AG04449 (cell line): ENCODE measurements at places on chromosomes 2 and 18.
A peak's percentile ranks its signal among the peaks of the same experiment; 100 is the strongest.

- DNase-seq, result no peak
Observed at GRCh38 chr2:33573657-33574056, 25.4 kb downstream of the FAM98A start.

- no peak for DNase-seq
Observed at GRCh38 chr2:119402645-119403560, 28.8 kb upstream of the TMEM37 start.

GRCh38 chr2:10785260-10785659 is 27.3 kb downstream of the PDIA6 start:
- DNase-seq, result no peak

GRCh38 chr2:239264492-239264837 is 136.4 kb downstream of the HDAC4 start:
- no peak for DNase-seq

- no peak for DNase-seq
Observed at GRCh38 chr2:634041-634440, 43.2 kb downstream of the TMEM18 start.

DNA sequence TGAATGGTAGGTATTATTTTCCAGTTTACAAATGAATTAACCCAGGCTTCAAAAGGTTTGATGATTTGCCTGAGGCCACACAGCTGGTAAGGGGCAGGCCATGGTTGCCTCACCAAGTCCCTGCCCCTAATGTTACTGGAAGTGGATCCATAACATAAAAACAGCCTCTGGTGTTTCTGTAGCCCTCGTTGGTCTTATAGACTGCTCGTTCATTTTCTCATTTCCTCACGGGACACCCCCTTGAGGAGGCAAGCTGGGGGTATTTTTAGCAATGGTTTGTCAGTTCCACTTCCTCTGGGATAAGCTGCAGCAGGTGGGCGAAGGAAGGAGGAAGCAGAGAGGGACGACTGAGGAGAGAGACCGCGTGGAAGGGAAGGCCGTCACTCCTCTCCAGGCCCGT is 32.9 kb upstream of the NDUFV2 start:
- no peak for DNase-seq

DNA sequence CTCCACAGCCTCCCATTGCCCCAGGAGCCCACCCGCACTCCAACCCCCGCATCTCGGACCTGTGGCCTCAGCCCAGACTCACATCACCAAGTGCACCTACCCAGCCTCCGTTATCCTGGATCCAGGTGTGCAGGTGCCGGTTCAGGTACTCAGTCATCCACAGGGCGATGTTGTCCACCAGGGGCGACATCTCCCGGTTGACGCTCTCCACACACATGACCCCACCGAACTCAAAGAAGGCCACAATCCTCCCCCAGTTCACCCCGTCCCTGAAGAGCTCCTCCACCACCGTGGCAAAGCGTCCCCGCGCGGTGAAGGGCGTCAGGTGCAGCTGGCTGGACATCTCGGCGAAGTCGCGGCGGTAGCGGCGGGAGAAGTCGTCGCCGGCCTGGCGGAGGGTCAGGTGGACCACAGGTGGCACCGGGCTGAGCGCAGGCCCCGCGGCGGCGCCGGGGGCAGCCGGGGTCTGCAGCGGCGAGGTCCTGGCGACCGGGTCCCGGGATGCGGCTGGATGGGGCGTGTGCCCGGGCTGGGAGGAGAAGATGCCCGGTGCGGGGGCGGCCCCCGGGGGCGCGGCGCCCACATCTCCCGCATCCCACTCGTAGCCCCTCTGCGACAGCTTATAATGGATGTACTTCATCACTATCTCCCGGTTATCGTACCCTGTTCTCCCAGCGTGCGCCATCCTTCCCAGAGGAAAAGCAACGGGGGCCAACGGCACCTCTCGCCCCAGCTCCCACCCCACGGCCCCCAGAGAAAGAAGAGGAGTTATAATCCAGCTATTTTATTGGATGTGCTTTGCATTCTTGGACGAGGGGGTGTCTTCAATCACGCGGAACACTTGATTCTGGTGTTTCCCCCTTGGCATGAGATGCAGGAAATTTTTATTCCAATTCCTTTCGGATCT is 1.3 kb downstream of the BCL2 start:
- DNase-seq, result no peak

DNA sequence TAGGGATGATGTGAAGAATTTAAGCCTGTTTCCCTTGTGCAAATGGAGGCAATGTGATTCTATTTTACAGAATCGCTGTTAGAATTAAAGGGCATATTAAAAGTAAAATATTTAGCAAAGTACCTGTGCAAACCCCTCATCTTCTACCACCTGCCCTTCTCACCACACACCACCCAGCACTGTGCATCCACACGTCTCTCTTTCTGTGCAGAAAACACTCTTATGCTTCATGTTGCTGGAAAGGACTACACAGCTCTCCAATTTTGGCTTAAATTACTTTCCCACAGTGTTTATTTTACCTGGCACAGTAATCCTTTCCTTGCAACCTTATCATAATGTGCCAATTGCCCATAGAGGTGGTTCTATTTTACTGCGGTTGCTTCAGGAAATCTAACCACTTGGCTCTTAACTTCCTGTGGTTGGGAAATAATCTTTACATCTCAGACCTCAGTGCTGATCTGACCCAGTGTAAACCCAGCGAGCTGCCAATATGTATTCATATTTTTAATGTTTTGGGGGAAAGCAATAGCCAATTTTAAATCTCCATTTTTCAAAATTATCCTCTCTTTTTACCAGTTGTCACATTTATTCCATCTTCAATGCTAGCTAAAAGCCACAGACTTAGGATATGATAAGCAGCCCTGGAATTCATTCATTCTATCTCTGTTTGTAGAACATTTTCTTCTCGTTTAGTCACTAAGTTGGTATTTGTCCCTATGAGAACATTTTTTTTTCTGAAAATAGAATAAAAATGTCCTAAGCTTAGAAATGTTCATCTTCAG is 250.9 kb downstream of the DSEL start:
- DNase-seq, result peak; percentile 56

- no peak for DNase-seq
Observed at GRCh38 chr2:187421519-187421918, 26.5 kb downstream of the CALCRL start.

DNA sequence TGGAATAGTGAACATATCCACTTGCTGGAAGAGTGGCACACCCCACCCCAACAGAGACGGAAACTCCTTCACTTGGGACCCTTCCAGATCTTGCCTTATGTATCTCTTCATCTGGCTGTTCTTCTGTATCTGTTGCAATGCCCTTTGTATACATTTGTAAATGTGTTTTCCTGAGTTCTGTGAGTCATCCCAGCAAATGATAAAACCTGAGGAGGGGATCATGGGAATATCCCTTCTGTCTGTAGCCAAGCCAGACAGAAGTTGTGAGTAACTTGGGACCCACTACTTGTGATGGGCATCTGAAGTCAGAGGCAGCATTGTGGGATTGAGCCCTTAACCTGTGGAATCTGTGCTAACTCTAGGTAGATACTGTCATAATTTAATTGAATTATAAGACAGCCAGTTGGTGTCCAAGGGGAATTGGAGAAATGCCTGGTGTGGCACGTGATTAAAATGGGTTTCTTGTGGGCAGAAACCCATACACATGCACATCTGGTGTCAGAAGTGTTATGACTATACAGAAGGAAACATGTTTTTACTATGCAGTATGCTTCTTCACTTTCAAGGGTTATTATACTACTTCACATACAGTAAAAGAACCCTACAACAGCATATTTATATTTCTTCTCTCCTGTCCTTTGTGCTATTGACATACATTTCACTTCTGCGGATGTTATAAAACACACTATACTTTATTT is 32.3 kb upstream of the TMEM247 start:
- DNase-seq, result no peak

- no peak for DNase-seq
Observed at GRCh38 chr2:33806041-33806440, 206.9 kb upstream of the FAM98A start.

- DNase-seq, result no peak
Observed at GRCh38 chr2:230671117-230671516, 41.5 kb upstream of the CAB39 start.

DNA sequence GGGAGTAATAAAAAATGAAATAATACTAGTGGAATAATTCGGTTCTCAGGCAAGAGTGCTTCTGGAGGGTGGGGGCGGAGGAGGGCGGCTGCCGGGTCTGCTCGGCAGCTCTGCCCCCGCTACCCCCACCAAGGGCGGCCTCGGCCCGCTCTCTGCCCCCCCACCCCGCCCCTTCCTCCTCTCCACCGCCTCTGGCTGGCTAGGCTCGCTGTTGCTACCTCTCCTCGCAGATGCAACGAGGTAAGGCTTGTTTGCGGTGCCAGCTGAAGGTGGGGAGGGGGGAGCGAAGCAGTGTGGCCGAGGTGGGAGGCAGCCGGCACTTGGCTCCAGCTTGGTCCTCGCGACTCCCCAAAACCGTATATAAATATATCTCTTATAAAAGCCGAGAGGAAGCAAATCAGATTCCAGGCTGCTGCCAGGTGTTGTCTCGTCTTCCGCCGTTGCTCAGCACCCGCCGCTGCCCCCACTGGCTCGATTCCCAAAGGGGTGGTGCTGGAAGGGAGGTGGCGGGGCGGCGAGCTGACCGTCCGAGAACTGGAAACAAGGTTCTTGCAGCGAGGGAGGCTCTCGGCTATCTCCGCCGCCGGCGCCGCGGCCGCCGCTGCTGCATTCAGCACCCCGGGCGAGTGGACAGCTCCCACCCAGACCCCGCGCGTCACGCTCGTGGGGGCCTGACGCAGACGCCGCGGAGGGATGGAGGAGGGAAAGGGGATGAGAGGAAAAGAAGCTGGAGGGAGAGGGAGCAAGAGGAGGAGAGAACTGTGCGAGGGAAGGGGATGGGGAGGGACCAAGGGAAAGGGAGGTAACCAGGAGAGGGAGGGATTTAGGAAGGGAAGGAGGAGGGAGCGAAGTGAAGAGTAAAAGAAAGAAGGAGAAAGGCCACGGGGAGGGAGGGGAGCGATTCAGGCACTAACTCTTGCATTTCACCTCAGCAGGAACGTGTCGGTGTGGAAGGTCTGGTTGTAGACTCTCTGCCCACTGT is at the start of gene MARCHF4:
MARCHF4 (minus strand) TSS at position 763 of the 982 bp plus-strand sequence. CDS start 2,223 bp downstream, outside the sequence.
- peak; percentile 63 for DNase-seq

DNA sequence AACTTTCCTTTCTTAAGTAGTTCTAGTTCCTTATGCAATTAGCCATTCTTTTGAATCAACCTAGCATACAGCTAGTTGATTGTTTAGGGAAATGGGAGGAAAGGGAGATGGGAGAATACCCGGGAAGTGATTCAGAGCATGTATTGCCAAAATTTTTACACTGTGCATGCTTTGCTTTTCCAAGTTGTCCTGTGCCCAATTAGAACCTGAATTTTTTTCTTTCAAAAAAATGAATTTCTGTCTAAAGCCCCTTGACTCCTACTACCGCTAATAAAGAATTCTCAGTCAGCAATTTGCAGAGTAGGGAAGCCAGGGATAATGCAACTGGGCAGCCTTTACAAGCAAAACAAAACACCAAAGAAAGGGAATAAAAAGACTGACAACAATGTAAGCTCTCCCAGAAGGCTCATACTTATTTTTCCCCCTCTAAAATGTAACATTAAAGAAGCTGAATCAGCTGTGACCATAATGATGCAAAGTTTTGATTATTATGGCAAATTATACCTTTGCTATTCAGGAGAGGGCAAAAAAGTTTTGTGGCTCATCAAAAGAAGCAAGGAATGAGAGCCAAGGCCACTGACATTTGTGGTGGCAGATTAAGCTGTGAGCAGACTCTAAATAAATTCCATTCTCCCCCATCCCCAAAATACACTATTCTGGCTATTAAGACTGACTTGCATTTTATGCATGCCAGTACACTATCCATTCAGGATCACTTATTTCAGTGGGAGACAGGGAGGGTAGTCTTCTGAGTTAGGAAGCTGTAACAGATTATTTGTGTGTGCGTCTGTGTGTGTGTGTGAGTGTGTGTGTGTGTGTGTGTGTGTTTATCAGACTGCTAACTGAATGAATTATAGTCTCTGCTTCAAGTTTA is 174.3 kb downstream of the ERBB4 start:
- no peak for DNase-seq

GRCh38 chr2:37427241-37427640 is 82.8 kb downstream of the QPCT start:
- DNase-seq, result no peak

GRCh38 chr18:9292047-9292446 is 42.5 kb upstream of the TWSG1 start:
- no peak for DNase-seq

- no peak for DNase-seq
Observed at GRCh38 chr2:109209412-109209811, 80.4 kb downstream of the SH3RF3 start.

- no peak for DNase-seq
Observed at GRCh38 chr2:10389573-10389972, 58.6 kb downstream of the ODC1 start.

- DNase-seq, result no peak
Observed at GRCh38 chr2:17573804-17574175, 33.3 kb downstream of the VSNL1 start.

- no peak for DNase-seq
Observed at GRCh38 chr2:176984987-176985386, 227.6 kb upstream of the HNRNPA3 start.

DNA sequence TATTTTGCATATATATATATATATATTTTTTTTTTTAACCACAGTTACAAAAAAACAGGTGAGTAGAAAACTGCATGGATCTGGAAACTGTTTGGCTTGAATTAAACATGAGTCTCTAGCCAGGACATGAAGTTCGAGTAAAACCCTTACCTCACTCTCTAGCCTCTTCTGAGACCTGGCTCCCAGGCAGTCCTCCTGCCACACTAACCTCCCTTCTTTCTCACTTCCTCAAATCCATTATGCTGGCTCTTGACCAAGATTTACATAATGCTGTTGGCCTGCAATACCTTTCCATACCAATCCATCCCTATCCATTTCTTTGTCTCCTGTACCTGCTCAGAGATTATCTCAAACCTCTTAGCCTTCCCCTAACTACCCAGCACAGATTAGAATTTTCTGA is 34.0 kb downstream of the PIGN start:
- no peak for DNase-seq

- DNase-seq, result no peak
Observed at GRCh38 chr2:180291552-180292421, 284.7 kb upstream of the CWC22 start.

GRCh38 chr2:197146995-197147394 is 163.6 kb downstream of the ANKRD44 start:
- no peak for DNase-seq

- no peak for DNase-seq
Observed at GRCh38 chr2:235670974-235671787, 177.3 kb downstream of the AGAP1 start.

GRCh38 chr2:38626326-38627035 is 23.8 kb upstream of the HNRNPLL start:
- no peak for DNase-seq

GRCh38 chr2:105442721-105443120 is 43.9 kb upstream of the FHL2 start:
- no peak for DNase-seq
